LHCN-M2 (cell line): ENCODE measurements at places on chromosomes 6 and 20. TPM values are rescaled to one million over a fixed set of nuclear protein-coding genes. Genes with fewer than 3 reads are reported as not detected.

DNA sequence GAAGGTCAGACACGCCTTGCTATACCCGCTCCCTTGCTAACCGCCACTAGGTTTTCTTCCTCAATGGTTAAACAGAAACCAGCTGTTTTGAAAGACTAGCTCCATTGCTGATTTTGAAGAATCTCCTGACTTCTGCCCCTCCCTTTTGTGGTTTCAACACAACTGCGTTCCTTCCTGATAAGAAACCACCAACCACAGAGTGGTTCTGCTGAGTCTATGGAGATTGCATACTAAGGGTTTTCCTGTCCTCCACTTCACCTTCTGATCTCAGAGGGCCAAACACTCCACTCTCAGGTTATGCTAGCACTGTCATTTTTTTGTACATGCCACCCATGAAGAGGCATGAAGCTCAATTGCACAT, 207.9 kb downstream of the MYLK4 start:
- DNase-seq, result peak; percentile 29

- no peak for DNase-seq
Measured at GRCh38 chr20:20102716-20103258, 50.5 kb downstream of the CFAP61 start.

GRCh38 chr6:46583721-46584120, 68.9 kb downstream of the CYP39A1 start:
- peak; percentile 81 for DNase-seq

DNA sequence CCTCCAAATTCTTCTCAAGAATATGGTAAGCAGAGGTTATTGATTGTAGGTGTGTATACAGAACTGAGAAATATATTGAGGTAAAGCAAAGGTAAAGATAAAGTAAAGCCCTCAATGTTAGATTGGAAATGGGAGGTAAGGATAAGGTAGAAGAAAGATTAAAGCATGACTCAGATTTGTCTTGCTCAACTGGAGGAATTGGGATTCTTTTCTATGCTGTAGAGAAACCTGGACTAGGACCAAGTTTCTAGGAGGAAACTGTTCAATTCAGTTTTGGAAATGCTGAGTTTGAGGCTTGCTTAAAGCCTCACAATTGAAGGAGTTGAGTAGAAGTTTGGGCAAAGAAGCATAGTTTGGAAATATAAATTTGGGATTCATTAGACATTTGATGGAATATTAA, 634.0 kb upstream of the PTCHD4 start:
- peak; percentile 23 for DNase-seq

GRCh38 chr6:124795643-124796463, 166.4 kb upstream of the RNF217 start:
- peak; percentile 36 for DNase-seq

- no peak for DNase-seq
Measured at GRCh38 chr20:18609741-18610140, 21.9 kb downstream of the DTD1 start.

DNA sequence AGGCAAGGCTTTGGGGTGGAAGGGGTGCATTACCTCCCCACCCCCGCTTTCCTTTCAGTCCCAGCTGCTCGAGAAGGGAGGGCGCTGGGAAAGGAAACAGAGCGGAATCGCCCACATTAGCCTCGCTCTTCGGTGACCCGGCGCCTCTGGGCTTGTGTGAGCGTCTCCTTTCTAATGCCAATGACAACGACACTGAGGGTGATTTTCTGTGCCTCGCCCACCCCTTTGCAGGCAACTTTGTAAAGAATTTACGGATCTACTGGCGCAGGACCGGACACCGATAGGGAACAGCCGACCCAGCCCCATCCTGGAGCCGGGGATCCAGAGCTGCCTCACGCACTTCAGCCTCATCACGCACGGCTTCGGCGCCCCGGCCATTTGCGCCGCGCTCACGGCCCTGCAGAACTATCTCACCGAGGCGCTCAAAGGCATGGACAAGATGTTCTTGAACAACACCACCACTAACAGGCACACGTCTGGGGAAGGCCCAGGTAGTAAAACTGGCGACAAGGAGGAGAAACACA, 24.3 kb downstream of the TFAP2B start:
- no peak for DNase-seq

GRCh38 chr6:168834801-168835200, 393.8 kb downstream of the SMOC2 start:
- DNase-seq, result no peak

GSTA2 gene
- total RNA-seq, result not detected in 2 replicates

ASIP gene
- total RNA-seq, result not detected in 2 replicates

SCUBE3 gene
- 0.06 TPM in 2 replicates for total RNA-seq

B3GAT2 gene
- under 0.01 TPM in 1 of 2 replicates, not detected in the other for total RNA-seq

BPIFA1 gene
- not detected in 2 replicates for total RNA-seq

OR5V1 gene
- total RNA-seq, result not detected in 2 replicates

WFDC5 gene
- not detected in 2 replicates for total RNA-seq

NDUFAF4 gene
- total RNA-seq, result 21.8 and 23.0 TPM in 2 replicates
